ENCODE measurements at places on chromosomes 1 and 21. TPM values are rescaled to one million over a fixed set of nuclear protein-coding genes. Genes with fewer than 3 reads are reported as not detected.

GRCh38 chr1:119147661-119148090 lies 7.2 kb upstream of the WARS2 start:
- no peak overlapping the region for H3K4me3 ChIP-seq
- H3K36me3 ChIP-seq, result no peaks in the 10 kb centered on the region
- H3K27ac ChIP-seq, result no peak overlapping the region

DNA sequence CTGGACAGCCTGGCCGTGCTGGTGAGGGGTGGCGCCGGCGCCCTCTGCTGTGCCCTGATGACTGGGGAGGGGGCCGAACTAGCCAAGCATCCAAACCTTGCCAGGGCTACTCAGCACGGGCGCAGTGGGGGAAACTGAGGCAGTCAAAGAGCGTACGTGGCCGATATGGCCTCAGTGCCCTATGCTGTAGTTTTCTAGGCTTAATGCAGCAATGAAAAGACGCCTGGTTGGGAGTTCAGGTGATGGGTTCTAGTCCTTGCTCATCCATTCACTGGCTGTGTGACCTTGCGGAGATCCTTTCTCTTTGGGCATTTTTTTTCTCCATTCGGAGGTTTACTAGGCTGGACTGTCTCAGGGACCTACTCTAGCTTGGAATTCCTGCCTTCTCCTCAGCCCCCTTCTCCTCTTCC lies 822 bp downstream of the MTX1 start:
- H3K27ac ChIP-seq, result peak overlapping the region; percentile 100
- peaks cover 15% of the 10 kb centered on the region for H3K4me1 ChIP-seq
- no peaks in the 10 kb centered on the region for H3K36me3 ChIP-seq
- H3K27me3 ChIP-seq, result no peaks in the 10 kb centered on the region

RAB3B gene
- 7.2 TPM for total RNA-seq

DNA sequence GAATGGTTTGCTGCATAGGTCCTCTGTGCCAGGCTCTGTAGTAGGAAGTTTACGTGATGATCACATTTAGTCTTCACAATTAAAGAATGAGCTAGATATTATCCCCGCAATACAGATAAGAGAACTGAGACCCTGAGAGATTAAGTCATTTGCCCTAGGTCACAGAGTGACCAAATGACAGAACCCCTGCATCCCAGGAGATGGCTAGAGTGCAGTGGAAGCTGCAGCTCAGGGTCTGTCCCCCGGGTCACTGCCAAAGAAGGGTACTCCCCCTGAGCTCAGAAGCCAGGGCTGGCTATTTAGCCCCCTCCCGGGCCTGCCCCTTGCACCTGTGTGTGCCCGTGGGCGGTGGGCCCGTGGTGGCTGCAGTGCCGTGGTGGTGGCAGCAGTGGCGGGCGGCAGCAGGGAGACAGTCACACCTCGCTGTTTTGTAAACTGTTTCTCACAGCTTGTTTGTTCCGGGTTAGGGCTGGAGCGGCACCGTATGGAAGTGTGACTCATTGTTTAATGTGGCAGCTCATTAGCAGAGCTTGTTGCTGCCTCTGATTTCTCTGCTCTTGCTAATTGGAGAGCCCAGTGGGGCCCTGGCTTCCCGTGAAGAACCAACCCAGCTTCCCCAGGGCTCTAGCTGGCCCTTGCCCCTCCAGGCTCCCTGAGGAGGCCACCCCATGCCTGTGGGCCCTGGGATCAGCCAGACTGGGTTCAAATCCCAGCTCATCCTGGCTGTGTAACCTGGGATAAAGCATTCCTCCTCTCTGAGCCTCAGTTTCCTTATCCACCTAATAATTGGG lies 19.3 kb upstream of the FOXO6 start:
- H3K27me3 ChIP-seq, result no peaks in the 10 kb centered on the region
- H3K27ac ChIP-seq, result no peak overlapping the region
- peak; percentile 32 for DNase-seq
- no peaks in the 10 kb centered on the region for H3K36me3 ChIP-seq
- no peak overlapping the region for H3K4me3 ChIP-seq

IFI44 gene
- 28.9 TPM for total RNA-seq

GRCh38 chr1:203692565-203693470 lies 66.2 kb downstream of the ATP2B4 start:
- no peak overlapping the region for H3K4me3 ChIP-seq
- peak overlapping the region; percentile 88 for H3K27ac ChIP-seq
- peaks cover 11% of the 10 kb centered on the region for H3K36me3 ChIP-seq
- no peaks in the 10 kb centered on the region for H3K27me3 ChIP-seq

DNA sequence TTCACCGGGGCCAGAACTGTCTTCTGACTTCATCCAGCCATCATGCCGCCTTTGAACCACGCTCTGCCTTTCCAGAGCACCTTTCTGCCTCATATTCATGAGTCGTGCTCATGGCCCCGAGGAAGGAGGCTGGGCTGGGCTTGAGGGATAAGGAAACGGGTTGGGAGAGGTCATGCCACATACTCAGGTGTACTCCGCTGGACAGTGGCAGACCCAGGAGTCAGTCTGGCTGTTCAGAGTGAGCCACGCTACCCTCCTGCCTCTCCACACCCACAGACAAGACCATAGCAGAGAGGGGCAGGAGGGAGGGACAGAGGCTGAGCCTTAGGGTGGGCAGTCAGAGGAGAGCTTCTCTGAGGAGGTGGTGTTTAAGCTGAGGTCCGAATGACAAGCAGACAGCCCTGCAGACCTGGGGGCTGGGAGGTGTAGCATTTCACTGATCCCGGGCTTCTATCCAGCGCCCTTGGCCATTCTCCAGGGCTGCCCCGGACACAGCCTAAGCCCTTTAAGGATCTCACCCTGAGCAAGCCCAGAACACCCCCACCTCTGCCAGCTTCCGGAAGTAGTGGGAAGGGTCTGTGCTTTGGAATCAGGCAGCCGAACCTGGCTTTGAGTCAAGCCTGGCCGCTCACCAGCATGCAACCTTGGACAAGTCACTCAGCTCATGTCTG lies 102.3 kb downstream of the LACTBL1 start:
- no peaks in the 10 kb centered on the region for H3K36me3 ChIP-seq

DNA sequence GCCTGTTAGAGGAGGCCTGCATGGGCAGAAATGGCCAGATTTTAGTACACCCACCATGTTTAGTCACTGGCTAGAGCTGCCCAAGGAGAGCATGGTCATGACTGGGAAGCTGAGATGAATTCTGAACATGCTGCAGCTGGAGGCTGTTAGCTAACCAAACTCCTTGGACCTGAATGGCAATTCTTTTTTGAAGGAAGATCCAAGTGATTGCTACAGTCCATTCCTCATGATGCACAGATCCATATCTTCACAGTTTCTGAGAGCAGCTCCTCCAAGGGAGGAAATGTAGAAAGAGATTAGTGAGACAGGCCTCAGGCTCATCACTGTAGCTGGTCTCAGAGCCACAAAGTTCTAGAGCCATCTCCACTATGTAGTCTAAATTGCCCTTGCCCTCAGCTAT lies 11.1 kb downstream of the ZFYVE9 start:
- H3K27me3 ChIP-seq, result no peaks in the 10 kb centered on the region
- no peaks in the 10 kb centered on the region for H3K36me3 ChIP-seq
- peak; percentile 19 for DNase-seq
- H3K4me1 ChIP-seq, result no peaks in the 10 kb centered on the region
- no peak overlapping the region for H3K27ac ChIP-seq
- no peak overlapping the region for H3K4me3 ChIP-seq

GRCh38 chr1:182404781-182405180 lies 4.3 kb upstream of the TEDDM1 start:
- no peaks in the 10 kb centered on the region for H3K36me3 ChIP-seq
- no peaks in the 10 kb centered on the region for H3K27me3 ChIP-seq
- no peak overlapping the region for H3K4me3 ChIP-seq
- H3K27ac ChIP-seq, result no peak overlapping the region
- H3K4me1 ChIP-seq, result no peaks in the 10 kb centered on the region
- no peak for DNase-seq

TRPM2 gene
- total RNA-seq, result not detected

- no peaks in the 10 kb centered on the region for H3K36me3 ChIP-seq
- no peak overlapping the region for H3K4me3 ChIP-seq
- no peak overlapping the region for H3K27ac ChIP-seq
- peaks cover 7% of the 10 kb centered on the region for H3K4me1 ChIP-seq
Observed at GRCh38 chr1:27192039-27192529, 37.2 kb upstream of the SLC9A1 start.

IGSF21 gene
- total RNA-seq, result not detected

- no peaks in the 10 kb centered on the region for H3K36me3 ChIP-seq
- no peak overlapping the region for H3K27ac ChIP-seq
- peaks cover 8% of the 10 kb centered on the region for H3K4me1 ChIP-seq
- H3K27me3 ChIP-seq, result no peaks in the 10 kb centered on the region
- H3K4me3 ChIP-seq, result no peak overlapping the region
Observed at GRCh38 chr1:183230413-183230812, 44.3 kb downstream of the LAMC2 start.

GRCh38 chr1:244234009-244234643 lies 183.0 kb downstream of the ZBTB18 start:
- H3K4me3 ChIP-seq, result no peak overlapping the region
- H3K36me3 ChIP-seq, result no peaks in the 10 kb centered on the region
- H3K27ac ChIP-seq, result no peak overlapping the region
- no peaks in the 10 kb centered on the region for H3K27me3 ChIP-seq
- no peaks in the 10 kb centered on the region for H3K4me1 ChIP-seq

GRCh38 chr1:26983863-26984262 lies 9.6 kb upstream of the TRNP1 start:
- H3K36me3 ChIP-seq, result no peaks in the 10 kb centered on the region
- no peak overlapping the region for H3K27ac ChIP-seq
- no peak for DNase-seq
- H3K27me3 ChIP-seq, result peaks cover 4% of the 10 kb centered on the region
- H3K4me3 ChIP-seq, result no peak overlapping the region

ATP6V1G3 gene
- not detected for total RNA-seq

ADAM30 gene
- not detected for total RNA-seq

SPATA45 gene
- 0.51 TPM for total RNA-seq

CAMK1G gene
- 0.77 TPM for total RNA-seq

FAM3B gene
- total RNA-seq, result not detected

OR2G3 gene
- total RNA-seq, result not detected

DTL gene
- 0.26 TPM for total RNA-seq

DNA sequence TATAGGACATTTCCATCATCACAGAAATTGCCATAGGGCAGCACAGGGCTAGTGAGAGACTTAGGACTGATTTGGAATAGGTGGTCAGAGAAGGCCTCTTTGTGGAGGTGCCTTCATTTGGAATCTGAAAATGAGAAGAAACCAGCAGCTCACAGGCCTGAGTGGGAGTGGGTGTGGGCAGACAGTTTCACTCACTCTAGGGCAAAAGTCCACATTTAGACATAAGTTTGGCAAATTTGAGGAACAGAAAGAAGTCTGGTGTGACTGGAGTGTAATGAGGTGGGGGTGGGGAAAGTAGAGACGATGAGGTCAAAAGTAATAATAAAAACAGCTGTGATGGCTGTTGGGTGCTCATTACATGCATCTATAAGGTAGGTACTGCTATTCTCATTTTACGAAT lies 22.4 kb upstream of the BCAR3 start:
- H3K27me3 ChIP-seq, result no peaks in the 10 kb centered on the region
- DNase-seq, result no peak
- no peaks in the 10 kb centered on the region for H3K36me3 ChIP-seq
- H3K4me1 ChIP-seq, result peaks cover 14% of the 10 kb centered on the region
- no peak overlapping the region for H3K27ac ChIP-seq

SMYD2 gene
- 20.3 TPM for total RNA-seq

GRCh38 chr1:201732351-201732750 lies 96.6 kb upstream of the IPO9 start:
- DNase-seq, result no peak
- peaks cover 10% of the 10 kb centered on the region for H3K36me3 ChIP-seq
- H3K4me3 ChIP-seq, result no peak overlapping the region

SLAMF8 gene
- total RNA-seq, result under 0.01 TPM

DIO1 gene
- not detected for total RNA-seq

- no peaks in the 10 kb centered on the region for H3K36me3 ChIP-seq
- DNase-seq, result no peak
- no peak overlapping the region for H3K4me3 ChIP-seq
- H3K27me3 ChIP-seq, result no peaks in the 10 kb centered on the region
Observed at GRCh38 chr1:29802181-29803068, 566.1 kb downstream of the PTPRU start.

- H3K36me3 ChIP-seq, result no peaks in the 10 kb centered on the region
- DNase-seq, result no peak
- H3K4me3 ChIP-seq, result no peak overlapping the region
- H3K27ac ChIP-seq, result no peak overlapping the region
- H3K27me3 ChIP-seq, result no peaks in the 10 kb centered on the region
Observed at GRCh38 chr1:115301438-115302020, 36.5 kb downstream of the NGF start.

DNA sequence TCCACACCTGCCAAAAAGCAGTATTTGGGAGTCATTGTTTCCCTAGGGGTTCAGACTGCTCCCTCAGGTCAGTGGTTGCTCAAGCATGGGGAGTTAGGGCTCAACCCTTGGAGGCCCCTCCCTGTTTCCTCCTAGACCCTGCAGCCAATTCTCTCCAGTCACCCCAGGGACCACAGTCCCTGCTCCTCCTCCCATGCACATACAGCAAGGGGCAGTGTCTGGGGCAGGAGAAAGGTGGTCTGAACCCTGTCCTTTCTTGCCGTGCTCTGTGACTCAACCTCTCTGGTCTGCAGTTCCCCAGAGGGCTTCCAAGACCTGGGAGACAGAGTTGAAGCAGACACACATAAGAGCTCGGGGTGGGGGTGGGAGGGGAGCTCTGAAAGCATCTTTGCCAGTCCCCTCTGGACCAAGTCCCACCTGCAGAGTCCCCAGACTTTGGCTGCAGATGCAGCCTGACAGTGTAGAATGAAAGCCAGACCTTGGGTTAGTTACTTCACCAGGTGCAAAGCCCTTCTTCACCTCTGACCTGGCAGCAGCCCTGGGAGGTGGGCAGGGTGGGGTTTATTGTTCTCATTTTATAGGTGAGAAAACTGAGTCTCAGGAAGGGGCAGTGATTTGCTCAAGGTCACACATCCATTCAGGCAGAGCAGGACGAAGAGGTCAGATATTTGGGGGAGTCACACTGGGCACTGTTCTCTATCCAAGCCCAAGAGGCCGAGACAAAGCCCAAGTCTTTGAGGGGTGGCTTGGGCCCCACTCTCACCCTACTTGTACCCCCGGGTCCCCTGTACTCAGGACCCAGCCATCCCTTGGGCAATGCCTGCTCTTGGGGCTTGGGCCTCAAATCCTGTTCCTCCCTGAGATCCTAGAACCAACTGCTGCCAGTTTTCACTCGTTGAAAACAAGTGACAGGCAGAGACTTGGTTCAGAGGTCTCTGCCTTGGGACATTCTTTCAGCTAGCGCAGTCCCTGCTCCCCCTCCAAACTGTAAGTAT lies 748 bp downstream of the PDZK1IP1 start:
- H3K27ac ChIP-seq, result no peak overlapping the region
- DNase-seq, result no peak
- no peaks in the 10 kb centered on the region for H3K36me3 ChIP-seq
- no peak overlapping the region for H3K4me3 ChIP-seq
- no peaks in the 10 kb centered on the region for H3K27me3 ChIP-seq

- no peaks in the 10 kb centered on the region for H3K36me3 ChIP-seq
- no peaks in the 10 kb centered on the region for H3K27me3 ChIP-seq
- DNase-seq, result no peak
- no peaks in the 10 kb centered on the region for H3K4me1 ChIP-seq
- no peak overlapping the region for H3K4me3 ChIP-seq
Observed at GRCh38 chr1:208110296-208110695, 133.9 kb downstream of the PLXNA2 start.

DNA sequence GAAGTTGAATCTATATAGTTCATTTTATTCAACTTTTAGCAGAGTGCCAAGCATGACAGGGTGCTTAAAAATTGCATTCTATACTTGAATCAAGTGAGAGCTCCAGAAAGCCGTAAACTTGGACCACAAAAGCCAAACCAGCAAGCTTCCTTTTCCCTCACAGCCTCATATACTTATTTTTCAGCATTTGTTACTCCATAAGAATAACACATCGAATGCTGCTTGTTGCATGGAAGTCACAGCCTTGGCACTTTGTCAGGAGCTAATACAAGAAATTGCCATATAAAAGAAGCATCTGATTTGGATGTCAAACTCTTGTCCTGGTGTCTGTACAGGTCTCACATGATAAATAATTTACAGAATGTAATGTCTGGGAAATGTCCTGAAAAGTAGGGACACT lies 87.4 kb downstream of the PLXNA2 start:
- H3K27me3 ChIP-seq, result no peaks in the 10 kb centered on the region
- no peak overlapping the region for H3K4me3 ChIP-seq
- H3K36me3 ChIP-seq, result no peaks in the 10 kb centered on the region
- H3K27ac ChIP-seq, result no peak overlapping the region

Measured in fibroblast of lung (primary cell).